ENCODE measurements at places on chromosomes 3 and 15.
A peak's percentile ranks its signal among the peaks of the same experiment; 100 is the strongest.

- DNase-seq = no peak
Measured at GRCh38 chr15:51313074-51313393, 25.4 kb downstream of the CYP19A1 start.

DNA sequence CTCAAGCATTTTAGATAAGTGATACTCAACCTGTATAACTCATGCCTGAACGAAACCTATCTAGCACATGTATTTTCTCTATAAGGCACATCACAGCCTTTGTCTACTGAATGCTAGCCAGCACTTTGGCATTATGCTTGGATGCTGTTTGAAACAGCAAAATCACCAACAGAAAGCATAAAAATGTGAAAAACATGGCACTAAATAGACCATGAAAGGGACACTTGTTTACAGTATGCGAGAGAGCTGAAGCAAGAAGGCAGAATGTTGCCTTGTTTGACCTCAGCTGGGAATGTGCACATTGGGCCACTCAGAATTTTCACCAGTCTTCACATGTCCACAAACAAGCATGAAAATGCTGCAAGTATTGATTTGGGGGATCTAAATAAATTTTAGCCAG is 59.5 kb downstream of the MINDY2 start:
- no peak for DNase-seq

DNA sequence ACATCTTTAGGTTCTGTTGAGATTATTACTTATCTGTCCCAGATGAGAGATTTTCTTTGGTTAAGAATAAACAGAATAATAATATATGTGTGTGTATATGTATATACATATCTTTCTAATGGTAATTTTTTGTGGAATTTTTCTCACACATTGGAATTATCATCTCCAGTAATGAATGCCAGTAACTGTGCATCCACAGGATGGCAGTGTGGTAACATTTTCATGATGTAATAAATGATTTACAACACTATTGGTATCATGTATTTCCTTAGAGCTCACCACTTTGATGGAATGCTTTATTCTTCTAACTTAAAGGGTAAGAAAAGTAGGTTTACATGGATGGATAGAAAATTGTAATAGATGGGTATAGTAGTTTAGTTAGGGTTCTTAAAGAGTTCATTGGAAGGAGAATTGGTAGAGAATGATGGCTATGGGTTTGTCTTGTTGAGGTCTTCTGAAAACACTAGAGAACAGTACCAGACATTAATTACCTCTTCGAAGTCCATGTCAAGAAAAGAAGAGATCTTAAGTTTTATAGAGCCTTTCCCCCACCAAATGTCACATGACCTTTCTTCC is 78.1 kb downstream of the STT3B start:
- no peak for DNase-seq

GRCh38 chr3:172659246-172660002 is 51.4 kb downstream of the NCEH1 start:
- no peak for DNase-seq

- no peak for DNase-seq
Measured at GRCh38 chr3:67624078-67624477, 30.3 kb downstream of the SUCLG2 start.

GRCh38 chr3:170589113-170589512 is 3.2 kb upstream of the SLC7A14 start:
- no peak for DNase-seq

GRCh38 chr3:68904064-68904463 is 28.3 kb downstream of the TAFA4 start:
- DNase-seq = no peak

DNA sequence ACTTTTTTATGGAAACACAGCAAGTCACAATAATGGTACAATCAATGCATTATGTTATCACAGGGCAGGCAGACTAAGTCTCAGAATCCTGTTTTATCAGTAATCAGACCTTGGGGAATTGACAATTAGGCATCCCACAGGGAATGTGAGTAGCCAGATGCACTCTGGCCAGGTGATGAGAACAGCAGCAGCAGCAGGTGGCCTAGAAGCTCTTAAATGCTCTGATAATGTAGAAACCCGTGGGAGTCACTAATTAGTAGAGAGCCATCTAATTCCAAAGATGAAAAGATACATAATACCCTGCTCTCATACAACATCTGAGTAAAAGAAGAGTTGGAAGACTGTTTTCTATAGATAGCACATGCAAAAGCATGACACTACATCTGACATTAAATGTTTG is 12.6 kb downstream of the CEP152 start:
- no peak for DNase-seq

DNA sequence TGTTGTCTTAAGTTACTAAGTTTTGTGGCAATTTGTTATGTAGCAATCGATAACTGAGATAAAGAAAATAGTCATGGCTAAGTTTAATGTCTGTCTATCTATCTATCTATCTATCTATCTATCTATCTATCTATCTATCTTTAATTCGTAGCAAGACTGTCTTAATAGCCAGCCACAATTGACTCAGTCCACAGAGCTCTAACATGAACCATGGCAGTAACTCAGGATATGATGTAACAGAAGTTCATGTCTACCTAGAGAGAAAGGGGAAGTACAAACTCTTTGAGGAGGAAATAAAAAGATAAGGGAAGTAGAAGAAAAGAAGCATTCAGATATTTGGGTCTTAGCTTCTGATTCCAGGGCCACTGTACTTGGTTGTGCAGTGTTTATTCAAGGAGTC is 61.5 kb upstream of the FNDC3B start:
- DNase-seq = no peak

DNA sequence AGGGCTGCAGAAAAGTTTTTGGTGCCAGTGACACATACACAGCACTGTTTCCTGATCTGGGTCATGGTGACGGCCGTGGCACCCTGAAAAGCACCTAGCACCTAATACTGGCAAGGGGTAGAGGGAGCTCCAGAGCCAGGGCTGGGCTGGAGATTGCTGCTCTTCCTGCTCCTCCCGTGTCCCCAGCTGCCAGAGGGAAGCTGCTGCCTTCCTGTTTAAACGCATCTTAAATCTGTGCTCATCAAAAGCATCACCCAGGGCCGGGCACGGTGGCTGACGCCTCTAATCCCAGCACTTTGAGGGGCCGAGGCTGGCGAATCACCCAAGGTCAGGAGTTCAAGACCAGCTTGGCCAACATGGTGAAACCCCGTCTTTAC is 156.7 kb upstream of the MEF2A start:
- no peak for DNase-seq

- DNase-seq = no peak
Measured at GRCh38 chr15:71153823-71154524, 38.7 kb downstream of the THSD4 start.

DNA sequence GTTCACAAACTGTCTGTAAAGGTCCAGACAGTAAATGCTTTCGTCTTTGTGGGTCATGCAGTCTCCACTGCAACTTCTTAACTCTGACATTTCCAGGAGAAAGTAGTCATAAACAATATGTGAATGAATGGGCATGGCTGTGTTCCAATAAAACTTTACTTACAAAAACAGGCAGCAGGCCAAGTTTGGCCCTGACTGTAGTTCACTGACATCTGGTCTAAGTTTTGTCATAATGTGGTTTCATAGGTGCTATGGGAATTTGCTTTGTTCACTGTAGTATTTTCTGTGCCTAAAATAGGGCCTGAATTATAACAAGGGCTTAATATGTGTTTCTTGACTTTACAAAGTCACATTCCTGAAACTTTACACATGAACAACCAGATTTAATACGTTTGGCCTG is 186.0 kb upstream of the KBTBD8 start:
- no peak for DNase-seq

- DNase-seq = no peak
Measured at GRCh38 chr3:52494445-52494844, 693 bp upstream of the STAB1 start.

DNA sequence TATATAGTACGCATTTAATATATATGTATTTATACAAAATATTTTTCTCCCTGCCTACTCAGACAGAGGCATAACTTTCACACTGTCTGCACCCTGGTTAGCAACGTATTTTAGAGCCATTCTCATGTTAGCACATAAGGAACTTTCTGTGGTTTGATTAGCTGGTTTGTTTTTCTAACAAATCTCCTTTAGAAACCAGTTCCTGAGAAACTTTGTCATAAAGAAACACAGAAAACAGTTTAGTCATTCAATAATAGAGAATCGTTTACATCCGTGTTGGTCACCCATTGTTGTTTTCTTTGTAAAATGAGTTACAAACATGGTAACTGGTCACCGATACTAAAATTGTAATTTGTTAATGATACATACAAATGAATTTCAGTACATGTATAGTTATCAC is 5.9 kb upstream of the NGRN start:
- no peak for DNase-seq

DNA sequence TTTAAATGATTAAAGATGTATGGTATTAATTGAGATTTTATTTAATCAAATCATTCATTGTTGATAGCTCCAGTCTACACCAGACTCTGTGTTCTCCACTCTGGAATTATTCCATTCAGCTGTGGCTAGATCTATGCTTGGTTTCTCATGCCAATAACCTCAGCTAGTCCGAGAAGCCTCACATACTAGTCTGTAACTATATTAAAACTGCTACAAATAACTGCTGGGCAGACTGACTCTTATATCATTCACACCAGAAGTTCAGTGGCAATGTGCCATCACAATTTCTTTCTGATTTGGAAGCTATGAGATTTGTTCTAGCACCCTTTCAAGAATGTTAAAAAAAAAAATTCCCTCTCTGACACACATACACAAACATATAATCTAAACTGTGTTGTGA is 947.3 kb downstream of the ROBO1 start:
- DNase-seq = no peak

- DNase-seq = no peak
Measured at GRCh38 chr3:185959609-185960521, 22.1 kb upstream of the TRA2B start.

DNA sequence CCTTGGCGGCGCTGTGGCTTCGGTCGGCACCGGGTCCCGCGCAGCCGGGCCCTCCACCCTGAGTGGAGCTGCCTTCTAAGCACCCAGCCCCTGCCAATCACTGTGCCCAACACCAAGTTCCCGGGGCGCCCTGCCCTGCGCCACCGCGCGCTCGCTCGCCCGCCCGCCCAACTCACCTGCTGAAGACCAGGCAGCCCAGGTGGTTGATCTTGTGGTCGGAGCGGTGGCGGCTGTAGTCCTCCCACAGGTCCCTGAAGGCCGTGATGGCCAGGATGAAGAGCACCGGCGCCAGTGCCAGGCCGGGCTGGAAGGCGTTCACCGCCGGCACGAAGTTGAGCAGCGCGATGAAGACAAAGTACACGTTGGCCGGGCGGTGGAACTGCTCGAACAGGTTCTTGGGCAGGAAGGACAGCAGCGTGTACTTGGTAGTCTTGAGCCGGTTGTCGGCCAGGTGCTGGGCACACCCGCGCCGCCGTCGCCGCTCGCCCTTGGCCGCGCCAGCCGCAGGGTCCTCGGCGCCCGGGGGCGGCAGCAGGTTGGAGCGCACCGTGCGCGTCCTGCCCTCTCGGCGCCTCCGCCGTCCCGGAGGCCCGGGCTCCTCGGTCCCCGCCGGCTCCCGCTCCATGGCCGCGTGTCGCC is 536 bp downstream of the ATP10A start:
- peak; percentile 38 for DNase-seq

DNA sequence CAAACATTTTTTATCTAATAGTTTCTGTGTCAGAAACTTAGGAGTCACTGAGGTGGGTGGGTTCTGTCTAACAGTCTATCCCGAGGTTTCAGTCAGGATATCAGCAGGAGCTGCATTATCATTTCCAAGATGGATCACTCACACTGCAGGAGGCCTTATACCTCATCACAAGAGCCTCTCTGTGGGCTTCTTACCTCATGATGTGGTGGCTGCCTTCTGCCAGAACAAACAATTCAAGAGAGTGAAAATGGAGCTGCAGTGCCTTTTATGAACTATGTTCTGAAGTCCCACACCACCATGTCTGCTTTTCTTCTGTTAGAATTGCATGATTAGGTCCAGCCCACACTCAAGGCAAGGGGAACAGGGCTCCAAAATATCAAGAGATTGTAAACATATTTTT is 27.9 kb downstream of the RFX7 start:
- no peak for DNase-seq

- peak; percentile 44 for DNase-seq
Measured at GRCh38 chr15:78709263-78709882, 68.4 kb upstream of the CHRNB4 start.

GRCh38 chr3:16692486-16693344 is 87.5 kb upstream of the DAZL start:
- no peak for DNase-seq

DNA sequence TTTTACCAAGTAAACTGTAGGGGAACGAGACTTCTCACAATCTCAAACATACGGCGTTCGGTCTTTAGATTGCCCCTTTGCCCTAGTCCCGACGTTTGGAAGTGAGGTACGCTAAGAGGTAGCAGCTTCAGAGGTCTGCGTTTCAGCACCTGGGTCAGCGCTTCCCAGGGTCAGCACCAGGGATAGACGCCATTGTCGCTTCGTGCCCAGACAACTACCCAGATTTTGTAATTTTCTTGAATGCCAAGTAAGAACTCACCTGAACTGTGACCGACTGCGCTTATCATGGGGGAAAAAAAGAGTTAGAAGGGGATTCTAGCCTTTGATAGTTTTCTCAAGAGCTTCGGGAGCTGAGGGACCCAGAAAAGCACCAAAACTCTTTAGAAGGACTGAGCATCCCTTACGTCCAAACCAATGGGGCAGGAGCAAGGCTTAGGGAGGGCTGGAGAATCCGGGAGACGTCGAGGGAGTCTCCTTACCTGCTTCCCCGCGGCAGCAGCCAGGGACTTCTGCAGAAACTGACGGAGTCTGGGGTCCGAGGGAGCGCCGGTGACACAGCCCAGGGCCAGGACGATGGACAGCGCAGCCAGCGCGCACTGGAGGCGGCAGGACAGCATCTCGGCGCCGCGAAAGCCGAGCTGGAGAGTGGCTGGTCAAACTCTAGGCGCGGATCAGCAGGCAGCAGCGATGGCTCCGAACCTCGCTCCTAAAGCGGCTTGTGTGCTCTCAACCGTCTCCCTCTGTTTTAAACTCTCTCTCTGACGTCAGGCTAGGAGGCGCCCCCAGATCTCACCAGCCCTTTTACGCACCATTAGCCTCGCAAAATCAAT is at the start of gene SST:
Gene SST (minus strand): TSS at position 720 of the 830 bp plus-strand sequence. CDS start 103 bp downstream, at position 617.
- DNase-seq = no peak

- DNase-seq = no peak
Measured at GRCh38 chr3:165078293-165078692, at the start of gene SI. Gene SI (minus strand): TSS chr3:165078496. CDS start chr3:165076012, 2,484 bp downstream.

- no peak for DNase-seq
Measured at GRCh38 chr3:36259580-36259979, 120.7 kb upstream of the STAC start.

- no peak for DNase-seq
Measured at GRCh38 chr3:4814305-4814903, 164.8 kb upstream of the BHLHE40 start.
